Hippocampal formation (tissue), 2 donors: ENCODE measurements at places on chromosomes 13 and 19.

- DNase-seq: no peak
Measured at GRCh38 chr19:49151267-49152118, 3.7 kb downstream of the HRC start.

- no peak for DNase-seq
Measured at GRCh38 chr19:39524495-39524894, 8.2 kb downstream of the EID2B start.

GRCh38 chr19:2511570-2511969, 35.6 kb downstream of the GADD45B start:
- no peak for DNase-seq

- no peak for DNase-seq
Measured at GRCh38 chr13:112776971-112777370, 87.1 kb downstream of the ATP11A start.

GRCh38 chr13:40572961-40573360, 93.5 kb downstream of the FOXO1 start:
- no peak for DNase-seq
